AG10803 (cell line): ENCODE measurements at places on chromosomes 11 and 22.
A peak's percentile ranks its signal among the peaks of the same experiment; 100 is the strongest.

DNA sequence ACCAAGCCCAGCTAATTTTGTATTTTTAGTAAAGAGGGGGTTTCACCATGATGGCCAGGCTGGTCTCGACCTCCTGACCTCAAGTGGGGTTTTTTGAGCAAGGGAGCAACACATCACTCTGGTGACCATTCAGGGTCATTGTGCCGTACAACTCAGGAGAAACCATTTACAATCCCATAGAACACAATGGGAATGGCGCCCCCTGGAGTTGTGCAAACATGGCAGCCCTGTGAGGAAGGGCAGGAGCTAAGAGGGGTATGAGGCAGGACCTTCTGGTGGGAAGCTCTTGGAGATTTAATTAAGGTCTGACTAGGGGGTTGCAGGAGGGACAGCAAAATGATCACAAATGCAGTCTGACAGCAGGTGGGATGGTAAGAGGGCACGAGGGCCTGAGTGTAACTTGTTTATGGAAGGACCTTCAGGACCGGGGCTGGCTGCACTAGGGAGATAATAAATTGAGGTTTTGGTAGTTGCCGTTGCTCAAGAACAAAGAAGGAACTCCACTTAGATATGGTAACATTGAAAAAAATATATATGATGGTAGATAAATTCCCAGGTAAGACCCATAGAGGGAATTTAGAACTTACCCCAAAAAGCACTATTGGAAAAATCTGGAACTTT, 9.1 kb upstream of the CSF2RB start:
- DNase-seq = no peak

GRCh38 chr11:116829525-116830183, at the start of gene APOC3:
APOC3 (plus strand) TSS chr11:116829907; CDS start chr11:116830583, 676 bp downstream.
- peak; percentile 32 for DNase-seq

DNA sequence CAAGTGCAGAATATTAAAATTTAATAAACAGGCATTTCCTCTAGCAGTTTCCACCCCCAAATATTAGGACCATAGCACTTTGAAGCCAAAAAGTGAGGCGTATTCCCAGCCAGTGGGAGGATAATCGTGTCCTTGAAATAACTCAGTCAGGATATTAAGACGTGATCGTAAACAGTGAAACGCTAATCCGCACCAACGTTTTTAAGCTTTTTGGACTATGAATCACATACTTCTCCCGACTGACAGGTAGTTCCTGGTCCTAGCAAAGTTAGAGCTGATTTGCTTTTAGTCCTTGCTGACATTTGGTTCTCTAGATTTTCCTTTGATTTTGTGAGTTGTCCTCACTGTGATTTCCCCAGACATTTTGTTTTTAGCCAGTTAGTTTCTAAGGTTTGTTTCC, 197.1 kb upstream of the ARHGAP20 start:
- no peak for DNase-seq

DNA sequence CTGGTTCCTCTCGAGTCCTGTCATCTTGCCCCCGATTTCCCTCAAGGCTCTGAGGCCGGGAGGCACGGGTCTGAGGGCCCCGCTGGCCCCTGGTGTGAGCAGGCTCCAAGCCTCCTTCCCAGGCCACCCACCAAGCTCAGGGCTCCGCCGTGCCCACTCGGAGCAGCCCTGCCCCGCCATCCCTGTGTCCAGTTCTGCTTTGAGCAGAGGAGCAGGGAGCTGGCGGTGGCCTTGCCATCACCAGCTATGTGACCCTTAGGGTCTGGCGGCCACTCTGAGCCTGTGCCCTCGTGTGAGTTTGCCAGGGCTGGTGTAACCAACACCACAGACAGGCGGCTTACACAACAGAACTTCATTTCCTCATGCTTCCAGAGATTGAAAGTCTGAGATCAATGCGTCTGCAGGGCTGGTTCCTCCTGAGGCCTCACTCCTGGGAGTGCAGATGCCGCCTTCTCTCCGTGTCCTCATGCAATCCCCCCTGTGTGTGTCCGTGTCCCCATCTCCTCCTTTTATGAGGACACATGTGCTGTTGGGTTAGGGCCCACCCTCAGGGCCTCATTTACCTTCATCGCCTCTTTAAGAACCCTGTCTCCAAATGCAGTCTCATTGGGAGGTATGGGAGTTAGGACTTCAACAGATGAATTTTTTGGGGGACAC, 36.5 kb upstream of the CELSR1 start:
- DNase-seq = no peak

GRCh38 chr11:115155320-115155719, 348.9 kb downstream of the CADM1 start:
- no peak for DNase-seq

- no peak for DNase-seq
These were observed 20.9 kb downstream of the ACAT1 start for GRCh38 chr11:108142304-108142703.

GRCh38 chr11:69518081-69518950, 36.9 kb downstream of the LINC01488 start:
- peak; percentile 93 for DNase-seq

DNA sequence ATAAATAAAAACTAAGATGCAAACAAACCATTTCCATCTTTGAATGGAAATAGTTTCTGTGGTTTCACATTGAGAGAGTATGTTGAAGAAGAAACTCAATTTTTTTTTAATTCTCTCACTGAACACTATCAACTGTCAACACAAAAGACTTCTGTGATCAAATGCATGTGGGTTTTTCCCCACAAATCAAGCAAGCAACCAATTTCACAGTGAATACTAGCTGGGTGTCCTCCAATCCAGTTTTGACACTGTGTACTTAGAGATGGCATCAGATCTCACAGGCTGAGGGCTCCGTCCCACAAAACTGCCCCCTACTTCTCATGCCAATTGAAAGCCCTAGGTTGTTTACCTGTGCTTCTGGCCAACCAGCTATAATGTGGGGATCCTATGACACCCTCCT, 34.5 kb downstream of the CTSC start:
- DNase-seq = no peak

DNA sequence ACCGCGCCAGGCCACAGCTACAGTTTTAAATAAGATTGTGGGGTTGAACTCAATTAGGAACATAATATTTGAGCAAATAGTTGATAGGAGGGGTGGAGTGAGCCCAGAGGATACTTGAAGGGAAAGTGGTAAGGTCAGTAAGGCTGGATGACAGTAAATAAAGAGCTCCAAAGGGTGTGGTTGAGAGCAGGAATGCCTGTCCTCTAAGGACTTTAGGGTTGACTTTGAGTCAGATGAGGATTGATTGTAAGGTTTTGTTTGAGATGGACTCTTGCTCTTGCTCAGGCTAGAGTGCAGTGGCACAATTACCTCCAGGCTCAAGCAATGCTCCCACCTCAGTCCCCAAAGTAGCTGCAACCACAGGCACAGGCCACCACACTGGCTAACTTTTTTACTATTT, 2.4 kb downstream of the FOXR1 start:
- no peak for DNase-seq

GRCh38 chr11:8679006-8679405, 3.5 kb downstream of the TRIM66 start:
- DNase-seq = no peak

- peak; percentile 37 for DNase-seq
These were observed 169.1 kb downstream of the CADM1 start for GRCh38 chr11:115334932-115335788.

GRCh38 chr11:23112987-23113886, 253.0 kb upstream of the CCDC179 start:
- peak; percentile 33 for DNase-seq

DNA sequence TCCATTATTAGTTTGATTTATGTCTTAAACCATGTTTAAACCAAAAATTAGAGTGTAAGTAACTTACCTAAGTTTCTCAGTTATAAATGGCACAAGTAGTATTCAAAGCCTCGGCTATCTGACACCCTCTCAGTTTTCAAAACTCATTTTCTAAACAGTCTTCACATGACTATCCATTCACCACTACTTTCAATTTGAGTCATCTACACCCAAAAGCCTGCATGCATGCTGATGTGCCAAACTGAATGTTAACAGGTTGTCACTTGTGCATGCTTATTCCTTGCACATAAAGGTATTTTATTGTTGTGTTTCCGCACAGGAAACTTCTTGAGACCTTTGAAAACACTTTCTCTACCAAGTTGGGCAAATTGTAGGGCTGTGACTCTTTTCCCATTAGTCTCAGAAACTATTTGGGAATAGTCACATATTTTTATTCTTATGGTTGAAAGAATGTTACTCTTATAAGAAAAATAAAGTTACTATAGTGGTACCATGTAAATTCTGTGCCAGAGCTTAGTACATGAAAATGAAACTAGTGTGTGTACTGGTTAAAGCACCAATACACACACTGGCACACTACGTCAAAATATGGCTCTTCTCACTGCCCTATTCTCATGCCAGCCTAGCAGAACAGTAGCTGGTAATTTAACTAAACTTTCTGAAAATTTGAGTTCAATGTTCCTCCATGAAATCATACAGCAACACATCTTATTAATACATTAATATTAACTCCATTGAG, 2.2 kb upstream of the OR51E2 start:
- no peak for DNase-seq

DNA sequence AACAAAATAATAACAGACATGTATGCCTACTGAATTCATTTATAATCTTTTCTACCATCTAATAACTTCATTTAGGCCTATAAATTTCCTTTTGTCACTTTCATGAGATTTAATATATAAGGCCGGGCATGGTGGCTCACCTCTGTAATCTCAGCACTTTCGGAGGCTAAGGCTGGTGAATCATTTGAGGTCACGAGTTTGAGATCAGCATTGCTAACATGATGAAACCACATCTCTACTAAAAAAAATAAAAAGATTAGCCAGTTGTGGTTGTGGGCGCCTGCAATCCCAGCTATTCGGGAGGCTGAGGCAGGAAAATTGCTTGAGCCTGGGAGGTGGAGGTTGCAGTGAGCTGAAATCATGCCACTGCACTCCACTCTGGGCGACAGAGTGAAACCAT, 14.2 kb upstream of the NTM start:
- no peak for DNase-seq

DNA sequence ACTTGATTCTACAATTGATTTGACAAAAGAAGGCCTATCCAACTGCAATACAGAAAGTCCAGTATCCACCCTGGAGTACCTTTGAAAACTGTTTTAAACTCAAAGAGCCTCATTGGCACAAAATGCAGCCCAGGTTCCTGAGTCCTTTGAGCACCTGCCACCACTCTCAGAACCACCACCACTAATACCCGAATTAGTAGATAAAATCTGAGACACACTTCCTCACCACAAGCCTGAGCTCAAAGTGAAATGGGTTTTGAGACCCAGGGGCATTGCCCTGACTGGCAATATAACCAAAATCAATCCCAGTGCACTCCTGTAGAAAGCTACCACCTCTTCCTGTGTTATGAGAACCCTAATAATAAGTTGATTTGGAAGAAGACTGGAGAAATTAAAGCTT, 215.7 kb downstream of the CSNK2A3 start:
- DNase-seq = no peak

- no peak for DNase-seq
These were observed 571.5 kb downstream of the CNTN5 start for GRCh38 chr11:99592266-99592665.

DNA sequence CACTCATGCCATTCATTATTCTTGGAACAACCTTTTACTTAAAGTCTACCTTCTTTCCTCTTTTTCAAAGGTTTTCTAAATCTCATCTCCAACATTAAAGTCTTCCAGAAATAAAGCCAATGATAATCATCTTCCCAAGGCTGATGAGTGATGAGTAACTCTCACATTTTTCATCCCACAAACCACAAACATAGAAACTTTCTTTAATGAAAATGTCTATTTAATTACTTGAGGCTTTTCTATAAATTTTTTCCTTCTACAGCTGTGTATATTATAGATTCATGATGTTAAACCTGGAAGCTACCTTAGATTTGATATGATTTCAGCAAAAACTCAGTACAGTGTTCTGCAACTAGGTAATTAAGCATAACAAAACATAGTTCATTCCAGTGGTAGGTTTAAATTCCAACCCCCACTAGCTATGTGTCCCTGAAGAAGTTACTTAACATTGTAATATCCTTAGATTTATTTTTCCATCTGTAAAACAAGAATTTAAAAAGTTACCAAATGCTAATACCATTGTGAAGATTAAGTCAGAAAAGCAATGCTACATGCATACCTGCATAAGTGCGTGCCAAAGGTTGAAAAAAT, 845.4 kb downstream of the KCNA4 start:
- peak; percentile 72 for DNase-seq

GRCh38 chr22:42283278-42284201, 13.1 kb upstream of the TCF20 start:
- no peak for DNase-seq

GRCh38 chr11:57263351-57263750, 26.3 kb upstream of the APLNR start:
- DNase-seq = no peak

- no peak for DNase-seq
These were observed 1.1 kb upstream of the FADS2 start for GRCh38 chr11:61826930-61827570.

DNA sequence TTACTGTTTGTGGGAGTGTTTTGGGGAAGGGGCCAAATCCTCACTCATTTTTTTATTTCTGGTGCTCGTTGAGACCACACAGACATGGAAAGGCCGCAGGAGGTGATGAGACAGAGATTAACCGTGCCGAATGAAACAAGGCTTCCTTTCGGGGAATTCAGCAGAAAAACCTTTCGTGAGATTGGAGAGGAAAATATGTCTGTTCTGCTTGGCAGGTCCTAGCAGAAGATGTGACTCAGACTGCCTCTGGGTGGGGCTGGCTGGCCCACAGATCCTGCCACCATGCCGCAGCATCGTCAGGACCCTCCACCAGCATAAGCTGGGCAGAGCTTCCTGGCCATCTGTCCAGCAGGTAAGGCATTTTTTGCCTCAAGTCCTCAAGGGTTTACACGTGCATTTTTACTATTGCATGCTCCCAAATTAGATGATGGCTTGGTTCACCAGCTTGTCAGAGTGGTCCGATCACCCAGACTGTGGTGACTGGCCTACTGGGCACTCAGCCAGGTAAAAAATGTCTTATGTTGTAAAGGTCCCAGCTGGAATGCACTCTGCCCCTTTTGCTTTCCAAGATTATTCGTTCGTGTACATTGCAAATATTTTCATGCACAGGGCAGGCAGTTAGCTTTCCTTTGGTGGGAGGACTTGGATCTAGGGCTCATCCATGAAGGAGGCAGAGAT, 1.5 kb downstream of the DDB2 start:
- DNase-seq = peak; percentile 88

DNA sequence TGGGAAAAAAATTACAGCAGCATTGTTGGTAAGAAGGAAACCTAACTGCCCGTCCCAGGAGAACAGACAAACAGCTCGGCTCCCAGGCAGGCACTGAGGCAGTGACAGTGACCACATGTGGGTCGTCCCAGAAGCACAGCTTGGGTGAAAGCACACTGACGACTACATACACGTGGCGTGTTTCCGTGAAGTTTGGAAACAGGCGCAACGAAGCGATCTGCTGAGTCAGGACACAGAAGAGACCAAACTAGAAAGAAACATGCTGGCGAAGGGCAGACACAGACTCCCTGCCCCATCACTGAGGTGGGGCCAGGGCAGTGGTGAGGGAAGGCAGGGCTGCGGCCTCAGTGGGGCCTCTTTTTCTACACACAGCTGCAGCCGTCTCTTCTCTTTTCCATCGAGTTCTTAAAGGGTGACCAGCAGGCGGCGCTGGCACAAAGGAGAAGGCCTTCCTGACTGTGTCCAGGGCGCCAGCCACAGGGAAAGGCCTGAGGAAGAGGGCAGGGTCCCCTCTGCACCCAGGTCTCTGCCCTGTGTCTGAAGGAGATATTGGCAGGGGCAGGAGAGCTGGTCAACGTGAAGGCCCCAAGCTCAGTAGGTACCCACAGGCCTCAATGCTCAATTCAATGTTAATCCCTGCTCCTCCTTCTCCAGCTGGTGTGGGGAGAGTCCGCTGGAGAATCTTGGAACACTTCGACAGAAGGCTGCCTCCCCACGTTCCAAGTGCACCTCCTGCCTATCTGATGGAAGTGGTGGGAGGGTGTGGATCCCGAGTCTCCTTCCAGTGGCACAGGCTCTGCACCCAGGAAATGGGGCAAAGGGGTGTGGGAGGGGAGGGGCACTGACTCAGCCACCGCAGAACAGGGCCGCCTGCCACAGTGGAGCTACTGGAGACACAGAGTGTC, 19.9 kb downstream of the CARS1 start:
- peak; percentile 68 for DNase-seq
